ENCODE measurements at places on chromosomes 2 and 18. TPM values are rescaled to one million over a fixed set of nuclear protein-coding genes. Genes with fewer than 3 reads are reported as not detected.

The CLEC4F gene
- total RNA-seq: not detected

The TET3 gene
- total RNA-seq: 7.9 TPM

- no peak for DNase-seq
Observed at GRCh38 chr2:187155476-187155875, 292.6 kb downstream of the CALCRL start.

The CD207 gene
- not detected for total RNA-seq

The FBLN7 gene
- 1.5 TPM for total RNA-seq

The SLC5A7 gene
- 0.61 TPM for total RNA-seq

DNA sequence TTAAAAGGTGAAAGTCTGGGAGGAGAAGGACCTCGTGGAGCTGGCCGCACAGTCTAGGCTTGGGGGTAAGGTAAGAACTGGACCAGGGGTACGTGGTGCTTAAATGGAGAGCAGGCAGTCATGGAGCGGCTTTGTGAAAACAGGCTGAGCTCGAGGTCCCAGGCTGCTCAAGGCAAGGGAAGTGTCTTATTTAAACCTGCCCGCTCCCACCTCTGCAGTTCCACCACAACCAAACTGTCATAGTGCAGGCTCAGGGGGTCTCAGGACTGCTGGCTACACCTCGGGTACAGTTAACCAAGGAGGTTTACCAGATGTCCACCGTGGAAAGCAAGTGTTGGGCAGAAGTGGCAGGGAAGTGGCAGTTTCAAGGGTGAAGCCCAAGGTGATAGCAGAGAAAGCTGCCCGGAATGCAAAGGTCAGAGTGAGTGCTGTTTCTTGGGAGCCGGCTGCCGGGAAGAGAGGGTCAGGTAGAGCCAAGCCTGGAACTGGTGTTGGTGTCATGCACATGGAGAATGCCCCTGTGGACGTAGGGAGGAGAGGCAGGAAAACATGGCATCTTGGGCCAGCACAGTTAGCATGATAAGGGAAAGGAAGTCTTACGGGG is 203.3 kb downstream of the GBX2 start:
- DNase-seq: no peak
